Psoas muscle (tissue), 8 donors: ENCODE measurements at places on chromosomes 2 and 18. TPM values are rescaled to one million over a fixed set of nuclear protein-coding genes. Genes with fewer than 3 reads are reported as not detected.
A peak's percentile ranks its signal among the peaks of the same experiment; 100 is the strongest.

The GCC2 gene
- 24.0 TPM for total RNA-seq

The MLPH gene
- total RNA-seq, result 2.4 TPM

The SLC30A3 gene
- total RNA-seq, result not detected

The CLHC1 gene
- total RNA-seq, result 3.7 TPM

The POMC gene
- total RNA-seq, result 1.8 TPM

The KCNJ3 gene
- not detected for total RNA-seq

The QPCT gene
- total RNA-seq, result 4.1 TPM

The ANKRD30B gene
- total RNA-seq, result 0.04 TPM

The DNAJC5G gene
- total RNA-seq, result not detected

The CYP27C1 gene
- 0.13 TPM for total RNA-seq

The BMP10 gene
- 0.17 TPM for total RNA-seq

The RNF149 gene
- total RNA-seq, result 20.8 TPM

The CRYBA2 gene
- total RNA-seq, result not detected

The GPAT2 gene
- 6.2 TPM for total RNA-seq

The LRRC30 gene
- total RNA-seq, result 1.4 TPM

The GLI2 gene
- 0.81 TPM for total RNA-seq

The SPR gene
- total RNA-seq, result 25.3 TPM

The MEIS1 gene
- 0.77 TPM for total RNA-seq

The ABCA12 gene
- total RNA-seq, result not detected

- DNase-seq, result peak; percentile 58
Observed at GRCh38 chr2:195533771-195534642, 123.0 kb upstream of the SLC39A10 start.

GRCh38 chr2:189544318-189545042 is 36.1 kb downstream of the SLC40A1 start:
- no peak for DNase-seq

DNA sequence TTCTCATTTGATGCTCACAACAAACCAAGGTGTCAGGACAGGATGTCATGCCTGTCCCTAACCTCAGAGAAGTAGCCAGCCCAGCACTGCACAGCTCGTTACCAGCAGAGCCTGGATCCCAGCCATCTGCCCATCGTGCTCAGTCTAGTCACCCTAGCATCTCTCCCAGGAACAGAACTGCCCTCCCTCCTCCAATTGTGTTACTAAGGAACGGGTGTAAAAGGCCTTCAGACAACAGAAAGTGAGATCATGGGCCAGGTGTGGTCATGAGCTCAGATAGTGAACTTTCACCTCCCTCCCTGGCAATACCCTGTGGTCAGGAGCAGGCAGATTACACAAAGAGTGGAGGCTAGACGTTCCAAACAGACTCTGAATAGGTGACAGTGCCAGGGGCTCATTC is 111.8 kb upstream of the PPP1CB start:
- DNase-seq, result no peak

DNA sequence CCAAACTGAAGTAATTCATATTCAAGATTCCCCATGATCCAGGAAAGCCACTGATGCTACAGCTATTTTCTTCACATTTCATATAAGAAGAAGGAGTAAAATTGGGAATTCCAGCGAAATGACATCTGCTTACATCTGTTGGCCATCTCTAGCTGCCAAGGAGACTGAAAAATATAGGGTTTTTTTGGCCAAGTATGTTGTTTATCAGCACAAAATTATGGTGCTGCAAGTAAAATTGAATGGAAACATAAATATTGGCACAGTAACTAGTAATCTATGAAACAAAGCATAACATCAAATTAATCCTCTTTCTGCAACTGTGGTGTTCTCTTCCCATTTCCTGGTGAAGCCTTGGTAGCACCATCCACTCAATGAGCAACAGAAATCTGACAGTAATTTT is 649.5 kb upstream of the ZNF804A start:
- DNase-seq, result no peak

GRCh38 chr2:74576211-74576862 is 21.8 kb downstream of the DOK1 start:
- no peak for DNase-seq

DNA sequence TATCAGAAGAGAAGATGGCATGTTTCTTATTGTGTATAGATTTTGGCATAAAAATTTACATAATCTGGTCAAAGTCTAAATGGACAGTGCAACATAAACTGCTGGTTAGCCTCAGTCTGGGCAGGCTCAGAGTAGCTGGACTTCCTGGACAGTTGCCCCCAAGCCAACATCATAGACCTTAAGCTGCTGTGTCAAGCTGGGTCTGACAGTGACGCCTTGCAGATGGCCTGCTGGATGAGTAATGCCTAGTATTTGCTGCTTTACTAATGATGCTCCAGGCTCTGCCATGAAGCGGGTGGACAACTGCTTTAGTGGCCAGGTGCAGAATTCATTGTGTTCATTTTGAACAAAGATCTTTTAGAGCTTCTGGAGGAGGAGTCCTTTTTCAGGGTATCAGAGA is 603.7 kb upstream of the ZEB2 start:
- DNase-seq, result no peak

DNA sequence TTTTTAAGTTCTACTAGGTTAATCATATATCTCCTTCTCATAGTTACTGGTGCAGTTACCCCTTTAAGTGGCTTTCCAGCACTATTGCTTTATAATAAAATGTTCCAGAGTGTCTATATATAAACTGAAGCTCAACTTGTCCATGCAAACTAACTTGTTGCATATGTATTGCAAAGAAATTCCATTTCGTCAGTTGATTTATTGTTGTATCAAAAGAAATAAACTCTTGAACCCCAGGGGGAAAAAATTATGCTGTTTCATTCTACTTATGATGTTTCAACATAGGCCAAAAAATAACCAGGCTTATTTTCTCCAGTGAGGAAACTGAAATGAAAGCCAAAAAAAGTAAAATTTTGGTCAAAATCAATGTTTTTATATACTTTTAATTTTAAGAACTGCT is 491.9 kb downstream of the NR4A2 start:
- DNase-seq, result no peak

GRCh38 chr18:3671176-3671575 is 221.2 kb downstream of the TGIF1 start:
- no peak for DNase-seq

DNA sequence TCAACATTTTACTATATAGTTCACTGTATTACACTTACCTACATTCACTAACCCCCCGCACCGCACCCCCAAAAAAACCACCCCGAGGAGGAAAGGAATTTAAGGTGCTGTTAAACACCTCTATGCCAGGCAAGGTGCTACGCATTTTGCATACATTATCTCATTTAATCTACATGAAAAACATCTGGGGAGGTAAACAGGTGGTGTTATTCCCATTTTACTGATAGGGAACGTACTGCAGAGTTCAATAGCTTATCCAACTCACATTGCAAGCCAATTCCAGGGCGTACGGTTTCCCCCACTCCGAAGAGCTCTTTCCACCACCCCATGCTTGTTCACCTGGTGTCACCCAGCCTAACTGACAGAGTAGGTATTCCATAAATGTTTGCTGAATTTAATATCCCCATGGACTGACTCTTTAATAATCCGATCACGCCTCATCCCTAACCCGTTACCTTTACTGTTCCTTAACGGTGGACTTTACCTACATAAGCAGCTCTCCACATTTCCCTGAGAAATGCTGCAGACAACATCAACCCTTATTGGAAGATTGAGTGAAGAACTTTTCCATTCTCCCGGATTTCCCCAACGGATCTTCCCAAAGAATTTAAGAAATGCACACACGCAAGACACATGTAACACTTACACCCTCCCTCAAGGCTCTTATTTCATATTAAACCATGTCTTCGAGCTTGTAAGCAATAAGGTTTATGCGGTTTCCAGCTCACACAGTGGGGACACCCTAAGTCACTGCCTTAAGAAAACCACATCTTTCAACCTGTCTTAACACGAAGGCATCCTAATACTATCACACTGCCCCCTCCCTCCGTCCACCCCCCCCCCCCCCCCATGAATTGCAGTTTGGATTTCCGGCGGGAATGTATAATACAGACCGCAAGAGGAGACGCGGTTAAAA is 1.2 kb downstream of the RAPH1 start:
- DNase-seq, result no peak

GRCh38 chr2:147013696-147014392 is 831.0 kb upstream of the ACVR2A start:
- DNase-seq, result no peak

- no peak for DNase-seq
Observed at GRCh38 chr2:51995293-51995692, 963.4 kb upstream of the NRXN1 start.

GRCh38 chr2:116435648-116436047 is 1378.8 kb upstream of the DDX18 start:
- DNase-seq, result no peak

GRCh38 chr2:237475704-237476141 is 11.3 kb upstream of the MLPH start:
- DNase-seq, result peak; percentile 42

DNA sequence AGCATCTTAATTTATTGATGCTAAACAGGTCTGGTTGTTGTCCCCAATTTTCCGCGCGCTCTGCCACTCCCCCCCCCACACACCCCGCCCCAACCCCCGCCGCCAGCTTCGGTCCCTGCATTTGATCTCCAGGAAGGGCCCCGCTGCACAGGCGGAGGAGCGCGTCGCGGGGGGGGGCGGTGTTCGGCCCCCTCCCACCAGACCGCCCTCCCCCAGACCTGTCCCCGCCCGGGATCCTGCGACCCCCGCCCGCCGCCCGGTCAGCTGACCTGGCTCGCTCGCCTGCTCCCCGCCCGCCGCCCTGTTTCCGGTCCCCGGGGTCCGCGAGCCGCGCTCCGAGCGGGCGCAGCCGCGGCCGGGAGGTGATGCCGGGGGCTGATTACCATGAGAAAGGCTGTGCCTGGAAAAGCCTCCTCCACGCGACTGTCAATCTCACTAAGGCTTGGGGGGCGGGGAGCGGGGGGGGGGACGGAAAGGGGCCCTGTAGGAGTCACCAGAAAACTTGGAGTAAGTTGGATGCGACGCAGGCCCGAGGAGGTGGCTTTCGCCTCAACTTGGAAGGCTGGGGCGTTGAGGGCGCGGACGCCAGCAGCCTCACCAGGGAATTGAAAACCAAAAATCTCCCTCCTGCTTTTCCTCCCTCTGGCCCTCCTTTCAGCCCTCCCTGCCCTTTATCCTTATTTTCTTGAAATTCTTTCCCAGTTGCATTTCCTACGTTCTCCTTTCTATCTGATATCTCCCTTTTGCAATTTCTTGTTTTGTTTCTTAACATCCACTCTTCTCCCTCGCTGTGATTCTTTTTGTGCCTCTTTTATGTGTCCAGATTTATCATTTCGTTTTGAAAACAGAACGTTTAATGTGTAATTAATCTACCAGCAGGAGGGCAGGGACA is 4.4 kb upstream of the ZEB2 start:
- DNase-seq, result peak; percentile 77

GRCh38 chr2:223894968-223895367 is 50.2 kb downstream of the WDFY1 start:
- no peak for DNase-seq
